ENCODE measurements at places on chromosomes 11 and 22. TPM values are rescaled to one million over a fixed set of nuclear protein-coding genes. Genes with fewer than 3 reads are reported as not detected.
A peak's percentile ranks its signal among the peaks of the same experiment; 100 is the strongest.

IL17RA gene
- 49.8 TPM for total RNA-seq

IFITM10 gene
- total RNA-seq, result 7.9 TPM

- no peaks in the 10 kb centered on the region for H3K36me3 ChIP-seq
- no peak for DNase-seq
- no peaks in the 10 kb centered on the region for H3K4me1 ChIP-seq
- H3K27me3 ChIP-seq, result no peaks in the 10 kb centered on the region
- no peak overlapping the region for H3K4me3 ChIP-seq
These were observed 591.3 kb downstream of the LRRC4C start for GRCh38 chr11:40867991-40868632.

- H3K36me3 ChIP-seq, result no peaks in the 10 kb centered on the region
- H3K4me1 ChIP-seq, result peaks cover 18% of the 10 kb centered on the region
- no peak for DNase-seq
- H3K27me3 ChIP-seq, result no peaks in the 10 kb centered on the region
- H3K4me3 ChIP-seq, result no peak overlapping the region
These were observed 13.5 kb downstream of the NCF4 start for GRCh38 chr22:36874309-36874696.

CELSR1 gene
- total RNA-seq, result 53.5 TPM

DNA sequence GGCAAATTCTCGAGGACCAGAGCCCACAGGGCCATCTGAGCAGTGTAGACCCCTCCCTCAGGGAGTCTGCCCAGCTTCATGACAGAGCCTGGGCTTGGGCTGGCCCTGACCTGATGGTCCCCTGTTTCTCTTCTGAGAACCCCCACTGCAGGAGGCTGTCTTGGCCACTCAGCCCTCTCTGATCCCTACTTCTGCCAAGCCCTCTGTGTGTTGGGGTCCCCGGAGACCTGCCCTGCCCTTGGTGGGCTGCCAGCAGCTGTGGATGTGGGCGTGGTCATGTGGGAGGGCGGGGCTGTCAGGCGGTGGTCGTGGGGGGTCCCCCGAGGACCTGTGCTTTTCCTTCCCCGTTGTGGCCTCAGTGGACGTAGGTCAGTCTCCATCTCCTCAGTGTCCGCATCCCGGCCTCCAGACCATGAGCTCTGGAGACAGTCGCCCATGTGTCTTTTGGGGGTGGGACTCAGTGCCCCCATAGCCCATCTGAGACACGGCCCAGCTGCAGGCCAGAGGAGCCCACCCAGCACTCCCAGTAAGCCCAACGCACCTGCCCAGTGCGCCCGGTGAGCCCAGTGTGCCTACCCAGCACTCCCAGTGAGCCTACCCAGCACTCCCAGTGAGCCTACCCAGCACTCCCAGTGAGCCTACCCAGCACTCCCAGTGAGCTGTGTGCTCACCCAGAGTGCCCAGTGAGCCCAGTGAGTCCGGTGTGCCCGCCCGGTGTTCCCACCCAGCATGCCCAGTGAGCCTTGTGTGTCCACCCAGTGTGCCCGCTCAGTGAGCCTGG lies 409.2 kb downstream of the TBC1D22A start:
- no peaks in the 10 kb centered on the region for H3K4me1 ChIP-seq
- no peaks in the 10 kb centered on the region for H3K36me3 ChIP-seq
- H3K4me3 ChIP-seq, result no peak overlapping the region
- no peaks in the 10 kb centered on the region for H3K27me3 ChIP-seq
- DNase-seq, result peak; percentile 45

PATE4 gene
- total RNA-seq, result not detected

DNA sequence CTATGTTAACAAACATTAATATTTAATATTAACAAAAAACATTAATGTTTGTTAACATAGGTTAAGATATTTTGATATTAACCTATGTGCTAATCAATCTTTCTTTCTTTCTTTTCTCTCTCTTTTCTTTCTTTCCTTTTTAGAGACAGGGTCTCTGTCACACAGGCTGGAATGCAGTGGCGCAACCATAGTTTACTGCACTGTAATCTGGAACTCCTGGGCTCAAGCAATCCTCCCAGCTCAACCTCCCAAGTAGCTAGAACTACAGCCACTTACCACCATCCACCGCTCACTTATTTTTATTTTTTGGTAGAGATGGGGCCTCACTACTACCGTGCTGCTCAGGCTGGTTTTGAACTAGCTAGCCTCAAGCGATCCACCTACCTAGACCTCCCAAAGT lies 13.2 kb downstream of the SIK3 start:
- no peaks in the 10 kb centered on the region for H3K27me3 ChIP-seq
- peaks cover 5% of the 10 kb centered on the region for H3K4me1 ChIP-seq
- no peaks in the 10 kb centered on the region for H3K36me3 ChIP-seq
- H3K4me3 ChIP-seq, result no peak overlapping the region
- DNase-seq, result no peak
- H3K27ac ChIP-seq, result no peak overlapping the region

KRTAP5-1 gene
- not detected for total RNA-seq

- H3K27ac ChIP-seq, result no peak within 1 kb of the TSS
- no peaks in the 10 kb centered on the region for H3K36me3 ChIP-seq
- no peaks in the 10 kb centered on the region for H3K27me3 ChIP-seq
- DNase-seq, result no peak
- no peaks in the 10 kb centered on the region for H3K4me1 ChIP-seq
These were observed at the start of gene MMP26 for GRCh38 chr11:4704054-4704789. Gene MMP26 (plus strand): TSS chr11:4704784.

DNA sequence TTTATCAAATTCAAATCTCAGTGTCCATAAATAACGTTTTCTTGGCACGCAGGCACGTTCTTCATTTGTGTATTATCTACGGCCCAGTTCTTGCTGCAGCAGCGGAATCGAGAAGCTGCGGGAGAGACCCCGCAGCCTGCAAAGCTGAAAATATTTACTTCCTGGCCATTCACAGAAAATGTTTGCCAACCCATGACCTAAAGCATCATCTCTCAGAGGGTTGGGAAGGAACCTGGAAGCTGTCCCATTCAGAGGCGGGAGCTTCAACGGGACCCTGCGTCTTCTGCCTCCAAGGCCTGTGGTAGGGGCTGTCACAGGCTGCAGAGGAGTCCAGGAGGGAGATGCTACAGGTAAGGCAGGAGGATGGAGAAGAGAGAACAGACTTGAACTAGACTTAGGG lies 319.2 kb downstream of the MN1 start:
- no peaks in the 10 kb centered on the region for H3K4me1 ChIP-seq
- H3K36me3 ChIP-seq, result no peaks in the 10 kb centered on the region
- DNase-seq, result no peak
- no peaks in the 10 kb centered on the region for H3K27me3 ChIP-seq
- no peak overlapping the region for H3K27ac ChIP-seq

ARHGAP20 gene
- total RNA-seq, result 6.6 TPM

SLC22A9 gene
- total RNA-seq, result not detected

- H3K4me3 ChIP-seq, result no peak overlapping the region
- no peaks in the 10 kb centered on the region for H3K4me1 ChIP-seq
- no peaks in the 10 kb centered on the region for H3K27me3 ChIP-seq
- no peak overlapping the region for H3K27ac ChIP-seq
These were observed 62.5 kb upstream of the CD44 start for GRCh38 chr11:35076201-35077100.

DNA sequence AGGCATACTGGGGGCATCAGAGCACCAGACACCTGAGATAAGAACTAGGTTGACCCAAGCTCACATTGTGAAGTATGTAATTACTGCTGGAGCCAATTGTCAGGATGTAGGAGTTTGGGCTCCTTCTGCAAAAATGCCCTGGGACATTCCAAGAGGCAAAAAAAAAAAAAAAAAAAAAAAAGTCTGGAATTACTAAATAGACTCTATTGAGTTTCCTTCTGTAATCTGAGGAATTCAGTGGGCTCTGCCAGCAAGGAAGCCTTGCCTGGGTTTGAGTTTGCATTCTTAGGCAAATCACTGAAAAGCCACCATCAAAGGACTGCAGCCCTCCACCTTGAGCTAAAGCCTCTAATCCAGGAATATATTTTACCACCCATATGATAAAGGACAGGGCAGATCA lies 8.0 kb upstream of the CAVIN3 start:
- peaks cover 6% of the 10 kb centered on the region for H3K4me1 ChIP-seq
- H3K27ac ChIP-seq, result no peak overlapping the region

- no peaks in the 10 kb centered on the region for H3K36me3 ChIP-seq
- H3K27ac ChIP-seq, result no peak overlapping the region
- H3K4me1 ChIP-seq, result no peaks in the 10 kb centered on the region
- H3K4me3 ChIP-seq, result no peak overlapping the region
- DNase-seq, result no peak
- no peaks in the 10 kb centered on the region for H3K27me3 ChIP-seq
These were observed 24.1 kb downstream of the MS4A10 start for GRCh38 chr11:60809249-60809648.

- no peak for DNase-seq
- H3K27ac ChIP-seq, result no peak overlapping the region
- no peaks in the 10 kb centered on the region for H3K36me3 ChIP-seq
- no peak overlapping the region for H3K4me3 ChIP-seq
- peaks cover 16% of the 10 kb centered on the region for H3K4me1 ChIP-seq
- H3K27me3 ChIP-seq, result no peaks in the 10 kb centered on the region
These were observed 113.8 kb downstream of the ATXN10 start for GRCh38 chr22:45785458-45785857.

GRCh38 chr11:22193348-22194051 lies 615 bp downstream of the ANO5 start:
- H3K27me3 ChIP-seq, result no peaks in the 10 kb centered on the region
- peak; percentile 70 for DNase-seq
- H3K4me3 ChIP-seq, result peak overlapping the region; percentile 66
- no peaks in the 10 kb centered on the region for H3K36me3 ChIP-seq
- H3K4me1 ChIP-seq, result peaks cover 14% of the 10 kb centered on the region

SAA4 gene
- total RNA-seq, result not detected

DNA sequence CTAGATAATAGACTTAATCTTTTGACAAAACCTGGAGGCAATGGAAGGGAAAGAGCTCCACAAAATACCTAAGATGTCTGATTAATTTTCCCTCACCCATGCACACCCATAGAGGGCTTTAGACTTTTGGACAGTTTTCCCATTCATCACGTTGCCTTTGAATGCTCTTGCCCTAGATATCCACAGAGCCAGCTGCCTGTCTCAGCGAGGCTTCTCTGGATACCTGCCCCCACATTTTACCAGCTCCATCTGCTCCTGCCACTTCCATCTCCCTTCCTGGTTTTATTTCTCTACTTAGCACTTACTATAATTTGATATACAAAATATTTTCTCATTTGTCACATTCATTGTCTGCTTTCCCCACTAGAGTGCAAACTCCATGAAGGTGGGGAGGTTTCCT lies 136.8 kb downstream of the FDX1 start:
- H3K4me3 ChIP-seq, result no peak overlapping the region
- H3K36me3 ChIP-seq, result no peaks in the 10 kb centered on the region
- H3K27me3 ChIP-seq, result no peaks in the 10 kb centered on the region
- DNase-seq, result no peak
- no peaks in the 10 kb centered on the region for H3K4me1 ChIP-seq

- no peak overlapping the region for H3K27ac ChIP-seq
- H3K36me3 ChIP-seq, result peaks cover 16% of the 10 kb centered on the region
- DNase-seq, result no peak
- no peak overlapping the region for H3K4me3 ChIP-seq
- peaks cover 15% of the 10 kb centered on the region for H3K4me1 ChIP-seq
These were observed 3.4 kb downstream of the TIMM10 start for GRCh38 chr11:57527056-57527631.

Data from upper lobe of right lung (tissue), 1 donor.